ENCODE measurements at places on chromosomes 3 and 15.
A peak's percentile ranks its signal among the peaks of the same experiment; 100 is the strongest.

- DNase-seq: peak; percentile 7
Observed at GRCh38 chr15:69573815-69574475, 121.3 kb downstream of the RPLP1 start.

- no peak for DNase-seq
Observed at GRCh38 chr3:180040966-180041365, 4.2 kb upstream of the PEX5L start.

DNA sequence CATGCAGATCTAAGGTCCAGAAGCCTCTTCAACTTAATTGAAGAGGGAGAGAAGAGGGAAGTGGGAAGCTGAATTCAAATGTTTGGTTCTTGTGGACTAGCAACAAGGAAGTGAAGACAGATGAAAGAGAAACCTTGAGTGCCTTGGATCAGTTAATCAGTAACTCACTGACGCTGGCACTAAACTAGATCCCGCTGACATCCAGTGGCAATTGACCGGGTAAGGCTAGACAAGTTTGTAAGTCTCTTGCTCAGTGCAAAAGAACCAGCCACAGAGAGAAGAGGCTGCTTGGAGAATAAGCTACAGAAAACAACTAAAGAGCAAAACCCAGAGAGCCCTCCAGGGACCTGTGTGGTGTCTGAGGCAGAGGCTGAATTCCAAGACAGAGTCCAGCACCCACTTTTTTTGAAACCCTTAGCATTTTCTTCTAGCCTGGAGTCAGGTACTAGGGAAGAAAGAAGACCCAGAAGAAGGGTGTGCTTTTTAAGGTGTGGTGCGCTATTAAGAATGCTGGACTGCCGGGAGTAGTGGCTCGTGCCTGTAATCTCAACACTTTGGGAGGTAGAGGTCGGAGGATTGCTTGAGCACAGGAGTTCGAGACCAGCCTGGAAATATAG is 6.9 kb downstream of the PLCH1 start:
- no peak for DNase-seq

DNA sequence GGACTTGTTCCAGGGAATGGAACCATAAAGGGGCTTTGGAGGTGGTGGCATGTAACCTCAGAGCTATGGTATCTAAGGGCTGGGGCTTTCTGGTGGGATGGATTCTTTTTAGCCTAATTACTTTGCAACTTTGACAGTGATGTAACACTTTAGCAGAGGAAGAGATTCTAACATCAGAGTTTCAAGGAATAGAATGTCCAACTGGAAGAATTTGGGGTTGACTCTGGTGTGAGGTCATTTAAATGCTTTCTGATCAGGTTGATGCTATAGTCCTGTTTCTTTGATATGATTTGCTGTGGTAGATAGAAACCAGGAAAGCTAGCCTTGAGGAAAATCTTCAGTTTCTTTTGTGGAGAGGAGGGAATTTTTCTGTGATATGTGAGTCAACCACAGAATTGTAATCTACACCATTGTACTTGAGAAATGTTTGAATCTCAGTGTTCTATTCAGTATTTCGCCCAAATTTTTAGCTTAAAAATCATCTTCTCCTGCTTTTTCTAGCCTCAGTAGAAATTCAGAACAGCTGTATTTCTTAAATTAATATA is 40.0 kb downstream of the ATP2C1 start:
- no peak for DNase-seq

DNA sequence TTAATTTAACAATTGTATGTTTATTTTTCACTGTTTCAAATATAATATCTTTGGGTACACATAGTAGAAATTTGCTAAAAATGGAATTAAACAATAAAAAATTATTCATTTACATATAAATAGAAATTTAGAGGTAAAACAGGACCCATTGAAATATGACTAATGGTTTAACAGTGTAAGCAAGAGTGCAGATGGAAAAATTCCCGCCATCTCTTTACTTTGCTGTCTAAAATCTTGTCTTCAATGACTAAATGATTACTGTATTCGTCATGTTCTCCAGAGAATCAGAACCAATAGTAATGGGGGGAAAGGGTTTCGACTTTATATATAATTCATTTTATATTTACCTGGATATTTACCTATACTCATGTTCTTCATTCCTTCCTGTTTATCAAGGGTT is 163.1 kb downstream of the IL1RAP start:
- DNase-seq: no peak

DNA sequence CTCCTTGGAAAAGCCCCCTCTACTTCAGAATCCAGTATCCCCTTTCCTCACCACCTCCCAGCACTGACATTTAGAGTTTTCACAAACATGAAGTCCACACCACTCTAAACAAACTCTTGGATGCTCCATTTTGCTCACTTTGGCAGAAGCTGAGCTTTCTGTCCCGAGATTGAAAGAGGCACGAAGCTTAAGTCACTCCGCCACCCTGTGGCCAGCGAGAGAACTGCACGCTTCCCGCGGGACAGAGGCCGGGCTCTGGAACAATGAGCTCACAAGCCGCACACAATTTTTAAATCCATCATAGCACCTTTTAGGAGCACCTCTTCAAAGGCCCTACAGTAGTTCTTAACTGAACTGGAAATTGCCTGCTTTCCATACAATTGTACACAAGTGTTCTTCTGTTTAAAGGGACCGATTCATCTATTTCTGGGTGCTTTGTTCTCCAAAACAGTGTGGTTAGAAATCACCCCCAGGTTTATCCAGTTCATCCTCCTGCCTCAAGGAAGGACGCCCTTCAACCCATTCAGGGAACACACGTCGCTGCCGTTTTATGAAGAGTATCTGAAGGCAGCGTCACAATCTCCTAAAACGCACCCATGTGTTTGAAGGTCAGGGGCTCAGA is 226.1 kb downstream of the VPS13C start:
- peak; percentile 55 for DNase-seq

DNA sequence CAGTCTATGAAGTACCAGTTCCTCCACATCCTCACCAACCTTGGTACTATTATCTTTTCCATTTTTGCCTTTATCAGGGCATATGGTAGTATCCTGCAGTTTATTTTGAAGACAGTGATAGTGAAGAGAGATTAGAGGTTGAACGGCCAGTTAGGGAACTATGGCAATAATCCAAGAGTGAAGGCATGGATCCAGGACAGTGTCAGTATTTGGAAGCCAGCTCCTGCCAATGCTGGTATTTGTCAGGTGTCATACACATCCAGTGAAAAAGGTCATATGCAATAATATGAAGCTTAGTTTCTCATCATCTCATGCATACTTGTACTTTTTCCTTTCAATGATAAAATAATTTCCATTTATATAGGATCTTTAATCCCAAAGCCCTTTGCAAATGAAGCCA is 56.8 kb upstream of the KCNMB2 start:
- DNase-seq: no peak

DNA sequence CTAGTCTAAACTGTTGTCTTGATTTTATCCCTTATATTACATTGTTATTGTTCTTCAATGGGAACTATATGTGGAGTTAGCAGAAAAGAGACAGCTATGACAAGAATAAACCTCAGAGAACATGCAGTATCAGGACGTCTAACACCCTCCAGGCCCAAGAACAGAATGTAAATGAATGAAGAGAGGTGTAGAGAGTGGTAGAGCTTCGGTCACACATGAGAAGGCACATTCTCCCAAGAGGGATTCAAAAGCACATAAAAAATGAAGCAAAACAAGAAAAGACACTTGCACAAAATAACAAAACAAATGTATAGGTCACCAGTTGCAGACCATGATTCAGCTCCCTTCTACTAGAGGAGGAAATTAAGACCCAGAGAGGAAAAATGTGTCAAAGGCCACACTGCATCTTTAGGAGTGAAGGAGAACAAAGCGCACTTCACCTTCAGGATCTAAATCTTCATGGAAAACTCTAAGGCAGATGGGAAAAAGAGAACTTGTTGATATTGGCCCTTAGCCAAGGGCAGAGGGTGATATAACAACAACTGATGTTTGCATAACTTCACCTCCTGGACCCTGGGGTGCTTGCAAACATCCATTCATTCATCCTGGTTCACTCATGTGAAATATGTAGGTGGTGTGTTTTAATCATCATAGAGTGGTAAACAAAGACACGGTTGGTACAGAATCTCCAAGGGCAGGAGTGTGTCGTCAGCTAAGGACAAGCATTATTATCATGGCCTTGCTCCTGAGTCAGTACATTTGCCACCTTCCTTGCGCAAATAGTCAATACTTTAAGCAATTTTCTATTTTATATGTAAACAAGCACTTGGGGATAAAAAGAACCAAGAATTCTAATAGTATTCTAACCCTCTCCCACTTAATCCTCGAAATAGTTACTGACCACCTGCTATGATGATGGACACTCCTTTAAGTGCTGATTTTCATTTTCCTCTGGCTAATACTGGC is 8.8 kb downstream of the NEK10 start:
- no peak for DNase-seq

- no peak for DNase-seq
Observed at GRCh38 chr3:45760878-45761711, 35.2 kb downstream of the SLC6A20 start.

- no peak for DNase-seq
Observed at GRCh38 chr3:152559246-152559645, 275.7 kb upstream of the P2RY1 start.

DNA sequence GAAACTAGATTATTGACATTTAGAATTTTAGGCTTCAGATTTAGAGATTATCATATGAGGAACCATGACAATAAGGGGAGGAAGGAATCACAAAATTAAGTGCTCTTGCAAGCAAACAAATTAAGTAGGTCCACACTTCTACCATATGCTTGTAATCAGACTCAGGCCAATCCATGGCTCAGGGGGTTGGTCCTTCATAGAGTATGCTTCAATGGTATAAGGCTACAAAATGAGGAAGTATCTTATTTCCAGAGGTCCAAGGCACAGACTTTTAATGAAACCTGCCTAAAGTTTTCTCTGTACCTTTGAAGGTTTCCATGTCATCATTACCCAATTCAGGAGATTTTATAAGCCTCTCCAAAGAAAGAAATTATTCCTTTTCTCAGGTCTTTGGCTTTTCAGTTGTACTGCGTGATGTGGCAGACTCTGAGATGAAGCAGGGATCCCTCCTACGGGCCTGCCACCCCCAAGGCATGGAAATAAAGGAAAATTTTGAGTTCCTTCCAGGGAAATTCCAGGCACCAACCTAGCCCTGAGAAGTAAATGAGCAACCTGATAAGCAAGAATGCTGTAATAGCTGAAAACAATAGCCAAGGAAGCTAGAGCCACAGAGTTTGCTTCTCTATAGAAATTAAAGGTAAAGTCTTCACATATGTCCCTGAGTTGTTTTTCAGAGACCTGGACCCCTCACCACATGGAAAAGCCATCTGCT is 36.3 kb downstream of the SERPINI2 start:
- DNase-seq: no peak

GRCh38 chr3:195762611-195763010 is 41.8 kb downstream of the MUC20 start:
- DNase-seq: no peak

DNA sequence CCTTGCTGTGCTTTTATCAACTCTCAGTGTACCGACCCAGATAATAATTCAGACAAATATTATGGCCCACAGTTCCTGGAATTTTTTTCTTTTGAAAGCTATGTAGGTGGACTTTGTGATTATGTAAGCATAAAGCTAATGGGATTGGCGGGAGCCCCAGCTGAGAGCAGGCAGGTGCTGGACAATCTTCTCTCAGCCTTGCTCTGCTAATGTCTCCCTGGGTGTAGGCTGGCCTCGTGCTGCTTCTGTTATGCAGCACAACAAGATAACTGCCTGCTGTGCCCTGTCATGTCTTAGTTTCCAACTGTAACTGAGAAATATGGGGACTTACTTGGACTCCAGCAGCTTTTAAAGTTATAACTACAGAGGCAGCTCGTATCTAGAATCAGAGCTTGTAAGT is 415.0 kb downstream of the PDCD6IP start:
- DNase-seq: no peak

DNA sequence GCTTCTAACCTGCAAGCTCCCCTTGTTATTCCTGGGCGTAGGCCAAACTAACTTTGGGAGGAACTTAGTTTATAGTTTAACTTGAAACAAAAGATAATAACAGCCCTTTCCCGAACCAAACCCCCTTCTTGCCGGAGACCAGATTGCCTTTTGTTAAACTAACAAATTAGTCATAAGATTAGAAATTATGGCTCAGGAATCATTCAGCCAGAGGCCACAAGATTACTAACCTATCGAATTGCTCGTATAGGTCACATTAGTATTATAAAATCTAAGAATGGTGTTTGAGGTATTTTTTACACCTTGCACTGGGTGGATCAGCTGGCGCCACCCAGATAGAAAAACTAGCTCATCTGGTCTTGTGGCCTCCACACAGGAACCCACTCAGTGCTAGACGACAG is 65.3 kb upstream of the RAP2B start:
- DNase-seq: no peak

GRCh38 chr3:151394611-151395010 is 10.1 kb upstream of the P2RY12 start:
- no peak for DNase-seq

DNA sequence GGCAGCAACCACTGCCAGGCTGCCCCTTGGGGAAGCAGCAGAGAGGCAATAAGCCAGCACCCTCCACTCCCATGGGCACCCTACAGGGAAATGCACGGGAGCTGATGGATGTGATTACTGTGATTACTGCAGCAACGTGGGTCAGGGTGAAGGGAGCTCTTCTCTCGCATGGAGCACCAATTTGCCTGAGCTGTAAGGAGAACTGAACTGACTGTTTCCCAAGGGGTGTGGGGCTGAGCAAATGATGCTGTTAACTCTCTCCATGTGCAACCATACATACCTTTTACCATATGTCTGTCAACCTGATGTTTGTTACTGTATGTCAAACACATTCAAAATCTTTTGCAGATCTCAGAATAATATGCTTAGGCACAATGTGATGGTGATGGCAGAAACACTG is 680.6 kb downstream of the SQOR start:
- no peak for DNase-seq

DNA sequence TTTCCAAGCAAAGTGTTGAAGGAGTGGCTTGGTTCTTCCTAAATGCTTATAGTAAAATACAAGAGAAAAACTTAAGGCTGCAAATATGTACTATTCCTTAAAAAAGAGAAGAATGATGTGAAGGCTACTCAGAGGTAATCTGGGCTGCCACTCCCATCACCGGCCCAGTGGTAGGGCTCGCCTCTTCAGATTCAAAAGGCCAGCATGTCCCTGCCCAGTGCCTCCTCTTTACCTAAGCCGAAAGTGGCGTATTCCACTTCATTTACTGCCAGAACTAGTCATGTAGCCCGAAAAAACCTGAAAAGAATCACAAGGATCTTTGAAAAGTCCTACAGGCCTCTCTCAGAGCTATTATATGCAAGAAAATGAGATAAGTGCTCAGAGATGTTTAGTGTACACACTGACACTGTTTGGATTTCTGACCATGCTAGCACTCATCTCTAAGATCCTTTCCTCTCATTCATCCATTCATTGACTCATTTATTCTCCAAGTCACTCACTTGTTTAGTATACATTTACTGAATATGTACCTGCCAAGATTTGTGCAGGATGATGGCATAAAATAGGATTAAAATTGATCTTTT is 373.3 kb upstream of the THBS1 start:
- no peak for DNase-seq

- no peak for DNase-seq
Observed at GRCh38 chr15:61169904-61170695, 59.0 kb downstream of the RORA start.

- DNase-seq: no peak
Observed at GRCh38 chr15:66847565-66847991, 145.5 kb downstream of the SMAD6 start.
